ENCODE measurements at places on chromosomes 12 and 14. TPM values are rescaled to one million over a fixed set of nuclear protein-coding genes. Genes with fewer than 3 reads are reported as not detected.

Gene DTX1
- 2.9 TPM for total RNA-seq

Gene MSI1
- not detected for total RNA-seq

Gene KIF26A
- total RNA-seq, result 11.2 TPM

Gene LPAR5
- total RNA-seq, result under 0.01 TPM

Gene GALNT8
- total RNA-seq, result 0.09 TPM

Gene SLC11A2
- total RNA-seq, result 44.6 TPM

Gene BCL11B
- under 0.01 TPM for total RNA-seq

Gene LLPH
- total RNA-seq, result 3.1 TPM

Gene COQ5
- 17.3 TPM for total RNA-seq

Gene CACNA1C
- total RNA-seq, result 0.33 TPM

Gene CPM
- 0.33 TPM for total RNA-seq

Gene DDX54
- 38.3 TPM for total RNA-seq

Gene TEAD4
- total RNA-seq, result 18.4 TPM

Gene EIF2S1
- 189 TPM for total RNA-seq

Gene POLE
- 30.3 TPM for total RNA-seq

Gene RITA1
- total RNA-seq, result 16.8 TPM

Gene IPO8
- 50.5 TPM for total RNA-seq

Gene PTPN6
- total RNA-seq, result 3.3 TPM

Gene CLEC1B
- not detected for total RNA-seq

Gene LALBA
- total RNA-seq, result not detected

Gene INSM2
- not detected for total RNA-seq

Gene TMPRSS12
- total RNA-seq, result not detected

Gene RACGAP1
- total RNA-seq, result 8.8 TPM

Gene LRCOL1
- 20.0 TPM for total RNA-seq

Gene TMTC1
- total RNA-seq, result 15.5 TPM

Gene FGFR1OP2
- 107 TPM for total RNA-seq

Gene DEPDC4
- total RNA-seq, result 0.22 TPM

Gene ACOT6
- not detected for total RNA-seq

Gene PIANP
- total RNA-seq, result not detected

Gene NAA25
- total RNA-seq, result 11.2 TPM

Gene ADAM20
- total RNA-seq, result 0.22 TPM

Gene SLC22A17
- total RNA-seq, result 0.17 TPM

Gene LRRC43
- total RNA-seq, result 0.98 TPM

Gene TOMM20L
- total RNA-seq, result not detected

Gene B3GNT4
- 0.17 TPM for total RNA-seq

Gene STAC3
- total RNA-seq, result 0.34 TPM

Gene RIMBP2
- total RNA-seq, result not detected

Gene CCDC184
- total RNA-seq, result 0.11 TPM

Gene KRT83
- total RNA-seq, result not detected

Gene ST8SIA1
- total RNA-seq, result 0.86 TPM

Gene CLEC4C
- total RNA-seq, result not detected

Gene KLRB1
- not detected for total RNA-seq

Gene KRAS
- total RNA-seq, result 43.5 TPM

Gene KRT6A
- total RNA-seq, result not detected

Gene TNFAIP2
- total RNA-seq, result 34.4 TPM

Gene SLC35E3
- 4.8 TPM for total RNA-seq

Gene SYT1
- 5.2 TPM for total RNA-seq

Gene TAPBPL
- 11.0 TPM for total RNA-seq

Gene ADAM21
- under 0.01 TPM for total RNA-seq

Gene DNAH10
- total RNA-seq, result under 0.01 TPM

Gene RPS6KL1
- total RNA-seq, result 6.6 TPM

Gene TAS2R42
- not detected for total RNA-seq

Gene BAZ2A
- 22.3 TPM for total RNA-seq

Gene GPR162
- 0.09 TPM for total RNA-seq

Gene NGB
- total RNA-seq, result not detected

Gene RFX4
- total RNA-seq, result not detected

Gene REP15
- total RNA-seq, result 15.4 TPM

Gene SLC35F4
- total RNA-seq, result not detected

Gene C12orf50
- not detected for total RNA-seq

Gene SMCO3
- 1.8 TPM for total RNA-seq
